ENCODE measurements at places on chromosomes 3 and 15.

DNA sequence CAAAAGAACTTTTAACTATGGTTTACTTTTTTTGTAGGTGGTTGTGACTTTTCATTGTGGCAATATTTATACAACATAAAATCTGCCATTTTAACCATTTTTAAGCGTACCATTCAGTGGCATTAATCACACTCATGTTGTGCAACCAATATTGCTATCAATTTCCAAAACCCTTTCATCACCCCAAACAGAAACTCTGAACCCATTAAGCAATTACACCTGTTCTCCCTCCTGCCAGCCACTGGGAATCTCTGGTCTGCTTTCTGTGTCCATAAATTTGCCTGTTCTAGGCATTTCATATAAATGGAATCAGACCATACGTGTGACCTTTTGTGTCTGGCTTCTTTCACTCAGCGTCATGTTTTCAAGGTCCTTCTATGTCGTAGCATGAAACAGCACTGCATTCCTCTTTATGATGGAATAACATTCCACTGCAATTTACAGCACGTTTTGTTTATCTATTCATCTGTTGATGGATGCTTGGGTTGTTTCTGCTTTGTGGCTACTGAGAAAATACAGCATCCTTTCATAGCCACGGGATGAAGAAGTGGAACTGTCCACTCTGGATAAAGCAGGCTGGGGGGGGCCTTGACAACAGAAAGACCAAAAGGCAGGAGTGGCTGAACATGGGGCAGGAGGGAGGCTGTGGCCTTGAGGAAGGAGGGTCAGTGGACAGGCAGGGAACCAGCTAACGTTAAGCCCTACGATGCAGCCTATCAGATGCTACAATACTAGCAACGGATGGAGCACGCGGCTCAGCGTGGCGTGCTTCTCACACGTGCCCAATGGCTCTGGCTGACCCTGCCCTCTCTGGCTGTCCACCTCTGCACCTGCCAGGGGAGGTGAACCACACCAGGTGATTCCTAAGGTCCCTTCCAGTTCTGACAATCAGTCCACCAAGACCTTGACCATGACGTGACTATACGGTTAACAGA is 110.9 kb downstream of the SEC22A start:
- no peak for DNase-seq

DNA sequence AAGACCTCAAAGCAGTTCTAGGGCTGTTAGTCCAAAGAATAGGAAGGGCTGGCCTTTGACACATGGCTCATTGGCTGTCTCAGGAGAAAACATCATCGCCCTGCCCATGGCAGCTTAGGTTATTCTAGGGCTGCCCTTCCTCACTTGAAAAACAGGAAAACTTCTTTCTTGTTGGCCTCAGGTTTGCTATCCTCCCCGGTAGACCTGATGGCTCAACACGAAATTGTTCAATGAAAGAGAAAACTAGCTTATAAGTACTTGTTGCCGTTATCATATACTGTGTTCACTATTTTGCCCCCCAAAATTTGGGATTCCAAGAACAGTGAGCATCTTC is 602 bp upstream of the SLTM start:
- no peak for DNase-seq

GRCh38 chr3:115789481-115789880 is 166.2 kb downstream of the GAP43 start:
- DNase-seq, result no peak

- no peak for DNase-seq
These were observed 192.7 kb upstream of the SLC2A2 start for GRCh38 chr3:171219258-171219657.

- no peak for DNase-seq
These were observed 103.0 kb downstream of the LARS2 start for GRCh38 chr3:45491344-45491743.
